Naive thymus-derived CD8-positive, alpha-beta T cell (primary cell): ENCODE measurements at places on chromosomes 4 and X. TPM values are rescaled to one million over a fixed set of nuclear protein-coding genes. Genes with fewer than 3 reads are reported as not detected.

GPAT3 gene
- 4.2 TPM for total RNA-seq

SGCB gene
- total RNA-seq, result 7.3 TPM

MMAA gene
- 11.8 TPM for total RNA-seq

UGT2B10 gene
- total RNA-seq, result not detected

USP17L13 gene
- not detected for total RNA-seq

SYNPO2 gene
- 1.0 TPM for total RNA-seq

SSX4 gene
- not detected for total RNA-seq

NAP1L2 gene
- 17.0 TPM for total RNA-seq

NKX6-1 gene
- not detected for total RNA-seq

FMR1NB gene
- not detected for total RNA-seq

MAGEE2 gene
- not detected for total RNA-seq

MAGEC3 gene
- not detected for total RNA-seq

DNA sequence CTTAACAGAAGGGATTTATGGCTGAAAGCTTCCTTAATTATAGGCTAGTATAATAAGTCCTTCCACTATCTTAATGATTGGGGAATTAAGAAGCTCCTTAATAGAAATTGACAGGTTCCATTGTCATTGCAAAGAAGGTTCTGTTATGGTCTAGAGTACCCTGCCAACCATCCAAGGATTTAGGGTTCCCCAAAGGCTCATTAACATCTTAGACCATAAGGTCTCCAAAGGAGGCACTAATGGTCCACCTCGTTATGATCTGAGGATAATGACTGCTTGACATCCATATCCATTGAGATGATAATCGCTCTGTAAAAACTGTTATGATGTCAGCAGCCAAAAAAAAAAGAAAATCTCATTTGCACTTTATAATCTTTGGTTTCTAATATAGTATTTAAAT lies 441.6 kb downstream of the GBA3 start:
- H3K36me3 ChIP-seq, result no peaks in the 10 kb centered on the region
- peaks cover 1% of the 10 kb centered on the region for H3K27me3 ChIP-seq
- no peak overlapping the region for H3K27ac ChIP-seq
- H3K4me1 ChIP-seq, result no peaks in the 10 kb centered on the region

DNA sequence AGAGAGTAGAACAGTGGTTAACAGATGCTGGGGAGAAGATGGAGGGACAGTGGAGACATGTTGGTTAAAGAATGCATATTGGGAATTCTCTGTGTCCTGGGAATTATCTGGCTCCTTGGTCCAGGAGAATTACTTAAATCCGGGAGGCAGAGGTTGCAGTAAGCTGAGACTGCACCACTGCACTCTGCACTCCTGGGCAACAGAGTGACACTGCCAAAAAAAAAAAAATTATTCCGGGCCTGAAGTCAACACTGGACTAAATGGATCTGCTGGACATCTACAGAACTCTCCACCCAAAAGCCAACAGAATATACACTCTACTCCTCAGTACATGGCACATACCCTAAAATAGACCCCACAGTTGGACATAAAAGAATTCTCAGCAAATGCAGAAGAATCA lies 400.0 kb upstream of the CXorf51B start:
- no peaks in the 10 kb centered on the region for H3K27me3 ChIP-seq
- no peak for DNase-seq
- no peak overlapping the region for H3K27ac ChIP-seq
- no peaks in the 10 kb centered on the region for H3K36me3 ChIP-seq

DNA sequence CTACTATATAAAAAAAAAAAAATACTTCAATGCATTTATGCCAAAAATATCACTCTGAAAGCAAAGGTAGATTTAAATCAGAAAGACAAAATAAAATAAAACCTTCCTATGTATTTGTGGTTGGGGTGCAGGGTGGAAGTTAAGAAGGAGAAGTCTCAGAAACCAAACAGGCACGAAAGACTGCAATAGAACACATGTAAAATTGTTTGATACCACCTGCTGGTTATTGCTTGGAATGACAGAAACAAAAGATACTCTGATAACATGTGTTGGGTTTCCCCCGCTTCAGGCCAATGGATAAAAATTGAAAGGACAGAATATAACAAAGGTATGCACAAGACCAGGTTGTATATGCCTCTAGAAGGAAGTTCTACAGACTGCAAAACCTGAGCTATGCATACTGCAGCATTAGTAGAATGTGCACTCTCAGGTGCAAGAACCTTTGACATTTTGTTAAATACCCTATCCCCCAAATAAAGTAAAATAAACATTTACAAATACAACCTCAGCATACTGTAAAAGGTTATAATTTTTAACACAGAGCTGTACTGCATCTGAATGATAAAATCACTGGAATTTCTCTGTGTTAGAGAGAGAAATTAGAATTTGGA lies 118.8 kb downstream of the GABRA2 start:
- DNase-seq, result no peak
- H3K4me1 ChIP-seq, result no peaks in the 10 kb centered on the region
- no peaks in the 10 kb centered on the region for H3K36me3 ChIP-seq
- H3K27me3 ChIP-seq, result no peaks in the 10 kb centered on the region
- H3K4me3 ChIP-seq, result no peak overlapping the region
- no peak overlapping the region for H3K27ac ChIP-seq

- no peak overlapping the region for H3K4me3 ChIP-seq
- no peaks in the 10 kb centered on the region for H3K36me3 ChIP-seq
- DNase-seq, result no peak
- no peaks in the 10 kb centered on the region for H3K27me3 ChIP-seq
- H3K27ac ChIP-seq, result no peak overlapping the region
Observed at GRCh38 chr4:166174717-166175490, 301.9 kb downstream of the TLL1 start.

GRCh38 chr4:45679411-45679810 lies 444.4 kb downstream of the GABRG1 start:
- DNase-seq, result no peak
- no peaks in the 10 kb centered on the region for H3K4me1 ChIP-seq
- no peak overlapping the region for H3K27ac ChIP-seq
- no peaks in the 10 kb centered on the region for H3K36me3 ChIP-seq
- H3K4me3 ChIP-seq, result no peak overlapping the region
- no peaks in the 10 kb centered on the region for H3K27me3 ChIP-seq

- H3K36me3 ChIP-seq, result peaks cover 20% of the 10 kb centered on the region
- H3K4me1 ChIP-seq, result peaks cover 92% of the 10 kb centered on the region
- H3K27me3 ChIP-seq, result no peaks in the 10 kb centered on the region
- peak overlapping the region; percentile 99 for H3K27ac ChIP-seq
Observed at GRCh38 chrX:15749642-15750610, 11.9 kb downstream of the CA5B start.

- DNase-seq, result peak; percentile 34
- no peak overlapping the region for H3K4me3 ChIP-seq
- H3K27ac ChIP-seq, result no peak overlapping the region
- peaks cover 23% of the 10 kb centered on the region for H3K36me3 ChIP-seq
Observed at GRCh38 chr4:185265942-185266341, 56.5 kb downstream of the SNX25 start.

DNA sequence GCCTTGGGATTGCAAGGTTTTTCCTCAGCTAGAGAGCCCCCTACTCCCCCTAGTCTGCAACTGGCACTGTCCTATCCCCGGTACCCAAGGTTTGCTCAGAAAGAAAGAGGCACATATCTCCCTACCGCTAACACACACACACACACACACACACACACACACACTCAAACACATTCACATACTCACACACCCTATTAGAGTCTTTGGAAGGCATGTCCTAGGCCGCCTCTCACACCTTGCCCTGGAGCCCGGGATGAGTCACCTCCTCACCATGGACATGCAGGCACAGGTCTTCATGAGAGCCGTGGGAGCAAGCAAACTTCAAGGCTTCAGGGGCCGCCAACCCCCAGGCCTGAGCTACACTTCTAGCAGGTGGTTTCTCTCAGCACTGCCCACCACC lies 49.2 kb downstream of the PJA1 start:
- no peaks in the 10 kb centered on the region for H3K27me3 ChIP-seq
- no peaks in the 10 kb centered on the region for H3K4me1 ChIP-seq
- no peak overlapping the region for H3K27ac ChIP-seq
- DNase-seq, result no peak
- H3K36me3 ChIP-seq, result no peaks in the 10 kb centered on the region

- peaks cover 1% of the 10 kb centered on the region for H3K27me3 ChIP-seq
- no peaks in the 10 kb centered on the region for H3K36me3 ChIP-seq
- no peak for DNase-seq
- no peak overlapping the region for H3K27ac ChIP-seq
- H3K4me3 ChIP-seq, result no peak overlapping the region
Observed at GRCh38 chr4:26238426-26238777, 82.4 kb upstream of the RBPJ start.

- DNase-seq, result no peak
- H3K4me1 ChIP-seq, result no peaks in the 10 kb centered on the region
Observed at GRCh38 chr4:11587797-11588196, 159.1 kb upstream of the HS3ST1 start.

GRCh38 chr4:41749631-41750039 lies 1.1 kb upstream of the PHOX2B start:
- H3K4me3 ChIP-seq, result no peak overlapping the region
- no peak for DNase-seq
- no peak overlapping the region for H3K27ac ChIP-seq
- peaks cover under 1% of the 10 kb centered on the region for H3K36me3 ChIP-seq
- H3K4me1 ChIP-seq, result no peaks in the 10 kb centered on the region
- peaks cover 98% of the 10 kb centered on the region for H3K27me3 ChIP-seq

DNA sequence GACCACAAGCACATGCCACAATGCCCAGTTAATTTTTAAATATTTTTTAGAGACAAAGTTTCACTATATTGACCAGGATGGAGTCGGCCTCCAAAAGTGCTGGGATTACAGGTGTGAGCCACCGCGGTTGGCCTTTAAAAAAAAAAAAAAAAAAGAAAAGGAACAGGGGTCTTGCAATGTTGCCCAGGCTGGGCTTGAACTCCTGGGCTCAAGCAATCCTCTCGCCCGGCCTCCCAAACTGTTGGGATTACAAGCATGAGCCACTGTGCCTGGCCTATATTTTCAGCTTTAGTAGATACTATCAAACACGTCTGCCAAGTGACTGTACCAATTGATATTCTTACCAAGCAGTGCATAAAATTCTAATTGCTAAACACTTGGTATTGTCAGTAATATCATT lies 8.8 kb downstream of the UGDH start:
- no peak overlapping the region for H3K4me3 ChIP-seq
- H3K27ac ChIP-seq, result no peak overlapping the region
- H3K36me3 ChIP-seq, result no peaks in the 10 kb centered on the region
- H3K27me3 ChIP-seq, result no peaks in the 10 kb centered on the region
- no peak for DNase-seq

- no peak overlapping the region for H3K4me3 ChIP-seq
- H3K36me3 ChIP-seq, result peaks cover 22% of the 10 kb centered on the region
- H3K27me3 ChIP-seq, result no peaks in the 10 kb centered on the region
Observed at GRCh38 chr4:19158107-19158809, 1093.4 kb upstream of the SLIT2 start.

- peak overlapping the region; percentile 81 for H3K4me3 ChIP-seq
- H3K27me3 ChIP-seq, result no peaks in the 10 kb centered on the region
- peaks cover 14% of the 10 kb centered on the region for H3K4me1 ChIP-seq
- H3K36me3 ChIP-seq, result no peaks in the 10 kb centered on the region
Observed at GRCh38 chrX:1027133-1027532, 185.3 kb downstream of the CRLF2 start.

DNA sequence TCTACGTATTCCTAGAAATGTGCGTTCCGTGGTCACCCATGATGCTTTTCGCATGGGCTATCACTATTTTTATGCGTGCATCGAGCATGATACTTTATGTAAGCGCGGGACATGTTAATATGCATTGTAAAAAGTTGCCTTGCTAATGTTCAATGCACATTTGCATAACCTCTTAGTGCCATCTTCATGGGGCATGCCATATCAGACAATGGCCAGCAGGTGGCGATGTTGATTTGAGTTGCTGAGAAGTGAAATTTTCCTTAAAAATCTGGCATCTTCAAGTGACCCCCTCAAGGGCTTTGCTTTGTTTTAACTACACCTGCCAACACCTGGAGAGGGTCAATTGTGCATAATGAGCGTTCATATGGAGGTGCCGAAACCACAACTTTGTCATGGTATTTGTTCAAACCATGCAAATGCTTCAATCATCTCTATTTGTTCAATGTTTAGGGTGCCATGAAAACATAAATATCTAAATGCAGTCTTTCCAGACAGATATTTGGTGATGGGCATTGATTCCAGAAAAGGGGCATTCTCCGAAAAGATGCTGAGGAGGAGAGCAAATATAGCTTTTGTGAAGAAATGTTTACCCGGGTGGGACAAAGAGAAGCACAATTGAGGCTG lies 833.9 kb upstream of the PRKX start:
- H3K4me1 ChIP-seq, result no peaks in the 10 kb centered on the region
- no peaks in the 10 kb centered on the region for H3K36me3 ChIP-seq

DNA sequence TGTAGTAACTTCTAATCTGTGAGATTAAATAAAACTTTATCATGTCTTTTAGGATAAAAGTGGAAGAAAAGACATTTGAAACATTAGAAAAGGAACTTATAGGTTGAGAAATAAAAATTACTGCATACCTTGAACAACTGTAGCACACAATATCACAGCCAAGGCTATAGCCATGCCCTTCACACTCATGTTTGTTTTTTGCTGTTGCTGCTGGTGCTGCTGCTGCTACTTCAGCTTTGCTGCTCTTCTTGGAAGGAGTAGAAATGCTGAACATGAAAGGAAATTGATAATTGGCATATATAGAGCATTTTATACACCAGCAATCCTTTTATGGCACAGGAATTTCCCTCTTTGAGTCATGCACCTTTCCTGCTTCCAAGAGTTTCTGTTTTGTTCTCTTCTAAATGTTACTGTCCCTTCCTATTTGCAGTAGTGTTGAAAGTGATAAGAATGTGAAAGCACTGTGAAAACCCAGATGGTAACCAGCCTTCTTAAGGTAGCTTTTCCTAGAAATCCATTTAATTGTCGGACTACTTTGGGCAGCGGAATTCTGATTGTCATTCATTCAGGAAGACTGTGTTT lies at the start of gene CXCL11:
CXCL11 (minus strand) TSS at position 272 of the 582 bp plus-strand sequence; CDS start at position 189, 83 bp downstream.
- no peak within 1 kb of the TSS for H3K4me3 ChIP-seq
- no peak within 1 kb of the TSS for H3K27ac ChIP-seq
- H3K36me3 ChIP-seq, result no peaks in the 10 kb centered on the region
- DNase-seq, result no peak
- H3K27me3 ChIP-seq, result no peaks in the 10 kb centered on the region

GRCh38 chr4:98248934-98249333 lies 12.2 kb upstream of the RAP1GDS1 start:
- H3K4me3 ChIP-seq, result no peak overlapping the region
- no peak overlapping the region for H3K27ac ChIP-seq
- H3K4me1 ChIP-seq, result no peaks in the 10 kb centered on the region
- peaks cover 6% of the 10 kb centered on the region for H3K27me3 ChIP-seq
- no peak for DNase-seq

GRCh38 chr4:149980941-149981340 lies 97.3 kb upstream of the DCLK2 start:
- no peak overlapping the region for H3K27ac ChIP-seq
- DNase-seq, result no peak
- no peak overlapping the region for H3K4me3 ChIP-seq
- H3K36me3 ChIP-seq, result no peaks in the 10 kb centered on the region
- H3K27me3 ChIP-seq, result peaks cover 9% of the 10 kb centered on the region

GRCh38 chr4:162234595-162234994 lies 70.8 kb upstream of the FSTL5 start:
- peak; percentile 42 for DNase-seq
- no peak overlapping the region for H3K4me3 ChIP-seq
- no peaks in the 10 kb centered on the region for H3K36me3 ChIP-seq
- no peaks in the 10 kb centered on the region for H3K27me3 ChIP-seq

- no peak overlapping the region for H3K4me3 ChIP-seq
- H3K4me1 ChIP-seq, result no peaks in the 10 kb centered on the region
- no peak overlapping the region for H3K27ac ChIP-seq
- H3K27me3 ChIP-seq, result no peaks in the 10 kb centered on the region
- no peak for DNase-seq
Observed at GRCh38 chrX:83759872-83760271, 101.1 kb upstream of the CYLC1 start.
